Immature natural killer cell (primary cell): ENCODE measurements at places on chromosomes 1 and 21.

- DNase-seq: no peak
Observed at GRCh38 chr1:117646956-117647355, 41.1 kb downstream of the TENT5C start.

DNA sequence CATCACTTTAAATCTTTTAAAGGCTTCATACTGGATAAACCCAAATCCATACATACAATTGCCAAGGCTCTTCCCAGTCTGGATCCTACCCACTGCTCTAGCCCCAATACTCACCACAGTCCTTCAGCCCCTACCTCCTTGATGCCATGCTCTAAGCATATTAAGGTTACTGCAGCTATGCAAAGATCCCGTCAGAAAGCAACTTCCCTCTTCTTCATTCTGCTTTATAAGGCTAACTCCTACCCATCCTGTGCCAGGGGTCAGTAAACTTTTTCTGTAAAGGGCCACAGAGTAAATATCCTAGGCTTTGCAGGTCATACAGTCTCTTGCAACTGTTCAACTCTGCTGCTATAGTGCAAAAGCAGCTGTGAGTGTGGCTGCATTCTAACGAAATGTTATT, 34.3 kb upstream of the MTF1 start:
- no peak for DNase-seq

DNA sequence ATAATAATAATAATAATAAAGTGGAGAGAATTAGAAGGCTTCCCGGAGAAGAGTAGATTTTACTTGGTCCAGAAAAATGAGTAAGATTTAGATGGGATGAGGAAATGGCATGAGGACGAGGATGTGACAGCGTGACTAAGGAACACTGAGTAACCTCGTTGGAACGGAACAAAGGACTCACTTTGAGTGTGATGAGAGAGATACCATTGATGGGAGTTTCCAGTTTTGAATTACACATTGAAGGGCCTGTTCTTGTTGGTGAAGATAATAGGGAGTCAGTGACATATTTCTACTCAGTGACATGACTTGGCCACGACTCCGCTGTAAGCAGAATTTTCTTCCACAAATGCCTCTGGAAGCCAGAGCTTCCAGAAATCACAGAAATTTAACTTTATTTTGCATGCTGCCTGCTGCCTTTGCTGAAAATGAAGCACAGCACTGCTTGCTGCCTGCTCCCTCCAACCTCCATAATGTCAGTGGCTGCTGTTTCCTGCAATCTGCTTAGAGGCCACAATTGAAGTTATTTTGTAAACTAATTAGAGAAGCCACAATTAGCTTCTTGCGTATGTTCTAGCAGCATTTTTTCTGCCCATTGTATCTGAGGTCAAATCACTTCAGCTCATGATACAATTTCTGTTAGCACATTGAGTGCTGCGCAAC, 33.7 kb upstream of the FBXO28 start:
- DNase-seq: no peak

DNA sequence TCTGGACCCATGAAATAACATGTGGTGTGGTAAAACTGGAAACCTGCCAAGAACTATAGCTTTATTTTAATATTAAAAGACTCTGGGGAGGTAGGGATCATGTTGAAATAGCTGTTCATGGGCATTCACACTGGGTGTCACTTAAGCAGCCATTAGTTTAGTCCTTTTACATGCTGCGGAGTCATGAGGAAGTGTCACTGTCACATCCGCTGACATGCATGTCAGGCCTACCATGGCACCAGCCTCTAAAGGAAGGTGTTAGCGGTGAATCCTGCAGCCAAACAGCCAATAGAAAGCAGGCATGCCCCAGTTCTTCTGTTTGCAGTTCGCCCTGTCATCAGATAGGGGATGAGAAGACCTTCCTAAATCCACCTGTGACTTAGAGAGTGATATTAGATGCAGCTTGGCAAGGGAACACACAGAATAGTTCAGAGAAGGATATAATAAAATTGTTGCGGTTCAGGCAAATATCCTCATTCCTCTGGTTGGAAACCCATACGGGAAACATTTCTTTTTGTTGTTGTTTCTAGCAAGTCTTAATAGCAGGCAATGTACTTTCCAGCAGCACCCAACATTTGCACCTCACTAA, 100.4 kb downstream of the CACHD1 start:
- no peak for DNase-seq
